NCI-H1417 (cell line): ENCODE measurements at places on chromosomes 11 and 22.

GRCh38 chr11:19598876-19599486 is 113.7 kb upstream of the NAV2 start:
- no peak for DNase-seq

GRCh38 chr11:27186580-27186979 is 146.0 kb downstream of the BBOX1 start:
- no peak for DNase-seq

- DNase-seq, result no peak
Observed at GRCh38 chr11:129402206-129403171, 26.8 kb downstream of the BARX2 start.

DNA sequence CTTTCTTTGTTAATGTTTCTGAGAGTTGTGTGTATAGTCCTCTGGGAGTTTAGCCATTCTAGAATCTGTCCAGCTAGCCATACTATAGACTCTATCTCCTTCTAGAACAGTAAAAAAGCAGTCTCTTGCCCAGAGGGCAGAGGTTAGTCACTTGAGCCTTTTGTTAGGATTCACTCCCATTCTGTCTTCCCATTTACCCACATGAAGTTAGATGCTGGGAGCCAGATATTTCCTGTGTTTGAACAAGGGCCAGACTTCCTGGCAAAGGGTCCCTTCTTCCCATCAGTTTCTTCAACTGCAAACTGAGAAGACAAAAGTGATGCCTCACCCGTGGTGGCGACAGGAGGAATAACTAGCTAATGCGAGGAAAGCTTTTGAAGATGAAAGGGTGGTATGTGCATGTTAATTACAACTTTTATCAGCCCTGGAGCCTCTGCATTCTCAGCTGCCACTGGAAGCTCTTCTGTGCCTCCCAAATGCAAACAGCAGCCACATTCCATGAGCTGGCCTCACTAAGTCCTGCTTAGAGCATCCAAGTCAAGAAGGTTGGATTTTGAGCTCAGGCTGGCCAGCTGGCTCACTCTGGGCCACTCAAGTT is 12.8 kb downstream of the CD44 start:
- DNase-seq, result no peak

DNA sequence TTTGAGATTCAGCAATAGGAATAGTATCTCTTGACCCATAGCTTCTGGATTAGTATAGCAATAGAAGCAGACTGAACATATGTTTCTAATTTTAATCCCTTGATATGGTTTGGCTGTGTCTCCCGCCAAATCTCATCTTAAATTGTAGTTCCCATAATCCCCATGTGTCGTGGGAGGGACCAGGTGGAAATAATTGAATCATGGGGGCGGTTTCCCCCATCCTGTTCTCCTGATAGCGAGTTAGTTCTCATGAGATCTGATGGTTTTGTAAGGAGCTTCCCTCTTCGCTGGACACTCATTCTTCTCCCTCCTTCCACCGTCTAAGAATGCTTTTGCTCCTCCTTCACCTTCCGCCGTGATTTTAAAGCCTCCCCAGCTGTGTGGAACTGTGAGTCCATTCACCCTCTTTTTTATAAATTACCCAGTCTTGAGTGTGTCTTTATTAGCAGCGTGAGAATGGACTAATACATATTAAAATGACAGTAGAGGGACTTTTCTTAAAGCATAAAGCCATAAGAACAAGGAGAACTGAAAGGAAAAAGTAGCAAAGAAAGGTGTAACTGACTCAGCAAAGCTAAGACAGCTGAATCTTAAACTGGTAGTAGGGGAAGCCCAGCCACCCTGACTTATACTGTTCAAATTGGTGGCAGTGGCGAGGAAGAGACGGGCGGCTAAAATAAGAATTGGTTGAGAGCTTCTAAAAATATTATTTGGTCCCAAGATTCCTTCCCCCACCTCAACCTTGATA is 20.3 kb upstream of the SLN start:
- DNase-seq, result no peak

GRCh38 chr22:28279888-28280287 is 360.8 kb upstream of the PITPNB start:
- no peak for DNase-seq

- DNase-seq, result no peak
Observed at GRCh38 chr11:95586155-95586554, 203.4 kb downstream of the FAM76B start.

DNA sequence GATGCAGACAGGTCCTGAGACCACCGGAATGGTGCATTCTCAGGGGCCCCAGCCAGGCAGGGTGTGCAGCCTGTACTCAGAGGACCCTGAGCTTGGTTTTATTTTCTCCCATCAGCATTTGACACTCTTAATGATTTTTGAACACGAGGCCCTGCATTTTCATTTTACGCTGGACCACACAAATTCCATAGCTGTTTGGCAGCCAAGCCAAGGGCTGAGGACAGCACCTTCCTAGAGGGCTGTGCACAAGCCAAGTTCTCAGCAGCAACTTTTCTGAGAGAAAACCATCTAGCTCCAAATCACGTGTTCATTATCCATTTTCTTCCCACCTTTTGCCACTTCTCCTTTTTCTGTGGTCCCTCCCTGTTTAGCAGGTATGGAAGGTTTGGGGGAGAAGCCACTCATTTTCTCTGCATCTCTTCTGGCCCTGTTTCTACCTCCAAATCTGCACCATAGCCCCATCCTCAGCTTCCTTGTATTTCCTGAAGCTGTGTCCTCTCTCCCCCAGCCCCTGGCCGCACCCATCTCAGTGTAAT is 60.4 kb downstream of the TRAF6 start:
- DNase-seq, result no peak

- peak; percentile 5 for DNase-seq
Observed at GRCh38 chr22:27885977-27886842, 32.8 kb downstream of the PITPNB start.

- peak; percentile 3 for DNase-seq
Observed at GRCh38 chr22:19275919-19276600, 15.5 kb downstream of the CLTCL1 start.

GRCh38 chr22:20146777-20147176 is 4.1 kb downstream of the CCDC188 start:
- no peak for DNase-seq

- DNase-seq, result no peak
Observed at GRCh38 chr11:75028321-75028720, 39.6 kb downstream of the NEU3 start.

DNA sequence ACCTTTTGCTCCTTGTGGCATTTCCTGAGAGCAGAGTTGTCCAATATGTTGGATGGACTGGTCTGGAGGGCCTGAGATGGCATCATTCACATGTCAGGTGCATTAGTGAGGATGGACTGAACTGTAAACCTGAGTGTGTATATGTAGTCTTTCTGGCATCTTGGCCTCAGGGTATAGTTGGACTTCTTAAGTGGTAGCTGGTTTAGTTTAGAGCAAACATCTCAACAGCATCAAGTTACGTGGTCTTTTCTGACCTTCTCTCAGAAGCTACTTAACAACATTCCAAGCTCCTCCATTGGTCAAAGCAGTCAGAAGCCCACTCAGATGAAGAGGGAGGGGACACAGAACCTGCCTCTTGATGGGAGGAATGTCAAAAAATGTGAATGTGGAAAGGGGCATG is 829.9 kb downstream of the METTL15 start:
- DNase-seq, result no peak

- no peak for DNase-seq
Observed at GRCh38 chr22:33326540-33327295, 268.5 kb upstream of the SYN3 start.

- DNase-seq, result no peak
Observed at GRCh38 chr11:88415495-88415894, 78.0 kb upstream of the CTSC start.

DNA sequence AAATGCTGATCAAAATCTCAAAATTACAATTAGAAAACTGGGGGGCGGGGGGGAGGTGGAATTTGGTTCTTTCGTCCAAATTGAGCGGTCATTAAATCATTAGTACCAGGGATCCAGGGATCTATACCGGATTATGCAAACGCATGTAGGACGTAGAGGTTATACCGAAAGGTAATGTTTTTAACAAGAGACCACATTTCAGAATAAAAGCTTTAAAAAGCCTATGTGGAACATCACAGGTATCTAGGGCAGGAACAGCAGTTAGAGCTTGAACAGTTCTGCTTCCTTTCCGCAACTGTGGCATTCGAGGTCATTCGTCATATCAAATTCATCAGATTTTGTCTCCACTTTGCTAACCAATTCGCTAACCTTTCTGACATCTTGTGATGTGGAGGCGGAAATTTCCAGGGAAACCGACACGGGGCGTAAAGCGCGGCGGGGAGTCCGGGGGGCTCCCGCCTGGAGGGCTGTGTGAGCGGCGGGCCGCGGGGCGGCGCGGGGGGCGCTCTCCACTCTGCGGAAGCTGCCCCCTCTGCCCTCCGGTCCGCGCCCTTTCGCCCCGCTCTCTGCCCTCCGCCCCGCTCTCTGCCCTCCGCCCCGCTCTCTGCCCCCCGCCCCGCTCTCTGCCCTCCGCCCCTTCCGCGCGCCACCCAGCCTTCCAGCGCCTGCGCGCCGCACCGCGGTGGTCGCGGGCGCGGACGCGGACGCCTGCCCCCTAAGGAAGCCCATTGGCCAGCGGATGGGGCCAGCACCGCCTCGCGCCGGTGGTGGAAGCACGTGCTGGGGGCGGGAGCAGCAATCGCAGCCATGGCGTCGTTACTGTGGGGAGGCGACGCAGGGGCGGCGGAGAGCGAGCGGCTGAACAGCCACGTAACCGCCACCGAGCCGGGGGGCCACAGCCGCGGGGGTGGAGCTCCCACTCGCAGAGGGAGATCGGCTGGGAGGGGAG is at the start of gene DDX25:
DDX25 (plus strand) TSS at position 798 of the 949 bp plus-strand sequence; CDS start at position 808, 10 bp downstream.
- DNase-seq, result peak; percentile 96

GRCh38 chr22:28220626-28221363 is 301.7 kb upstream of the PITPNB start:
- DNase-seq, result no peak

GRCh38 chr22:20637750-20638506 is 130.5 kb downstream of the MED15 start:
- no peak for DNase-seq

DNA sequence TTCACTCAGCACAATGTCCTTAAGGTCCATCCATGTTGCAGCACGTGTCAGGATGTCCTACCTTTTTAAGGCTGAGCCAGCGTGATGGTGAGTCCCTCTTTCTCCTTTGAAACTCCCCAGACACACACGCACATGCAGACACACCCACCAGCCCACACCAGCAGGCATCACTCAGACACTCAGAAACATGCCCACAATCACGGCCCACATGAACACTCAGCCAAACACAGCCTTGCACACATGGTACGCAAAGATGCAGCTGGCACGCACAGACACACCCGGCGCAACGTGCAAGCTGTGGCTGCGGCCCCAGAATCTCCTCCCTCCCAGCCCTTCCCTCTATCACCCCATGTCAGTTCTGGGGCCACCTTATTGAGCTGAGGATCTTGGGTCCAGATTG is 8.0 kb downstream of the FADS3 start:
- no peak for DNase-seq

DNA sequence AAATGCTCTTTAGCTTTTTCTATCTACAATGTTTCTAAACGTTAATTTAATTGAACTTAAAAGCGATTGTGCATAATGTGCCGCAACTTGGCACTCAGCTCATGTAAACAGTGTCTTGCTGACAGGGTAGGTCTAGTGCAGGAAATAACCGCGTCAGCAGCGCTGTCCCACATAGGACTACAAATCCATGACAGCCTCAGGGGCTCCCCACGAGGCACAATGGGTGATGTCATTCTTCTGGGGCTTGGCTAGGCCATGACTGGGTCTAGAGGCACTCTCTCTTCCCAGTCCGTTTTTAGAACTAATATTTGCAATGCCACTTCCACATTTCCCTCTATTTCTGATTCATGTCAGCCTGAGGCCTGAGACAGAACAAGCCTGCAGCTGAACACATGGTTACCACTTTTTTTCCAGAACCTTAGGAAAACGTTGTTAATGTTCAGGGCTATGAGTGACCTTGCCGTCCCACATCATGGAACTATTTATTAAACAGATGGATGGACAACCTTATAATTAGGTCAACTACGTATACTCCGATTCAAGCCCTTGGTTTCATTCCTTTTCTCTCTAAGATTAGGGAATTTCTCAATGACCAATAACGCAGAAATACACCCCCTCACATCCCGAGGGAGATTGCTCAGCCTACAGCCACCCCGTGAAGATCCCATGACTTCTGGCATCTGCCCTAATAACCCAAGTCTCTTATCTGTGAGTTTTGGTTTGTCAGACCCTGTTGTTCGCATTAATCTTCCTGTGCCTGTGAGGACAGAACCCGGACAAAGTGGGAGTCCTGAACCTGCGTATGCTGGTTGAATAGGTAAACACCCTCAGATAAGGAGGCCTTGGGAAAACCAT is 19.4 kb upstream of the SNX32 start:
- DNase-seq, result no peak

DNA sequence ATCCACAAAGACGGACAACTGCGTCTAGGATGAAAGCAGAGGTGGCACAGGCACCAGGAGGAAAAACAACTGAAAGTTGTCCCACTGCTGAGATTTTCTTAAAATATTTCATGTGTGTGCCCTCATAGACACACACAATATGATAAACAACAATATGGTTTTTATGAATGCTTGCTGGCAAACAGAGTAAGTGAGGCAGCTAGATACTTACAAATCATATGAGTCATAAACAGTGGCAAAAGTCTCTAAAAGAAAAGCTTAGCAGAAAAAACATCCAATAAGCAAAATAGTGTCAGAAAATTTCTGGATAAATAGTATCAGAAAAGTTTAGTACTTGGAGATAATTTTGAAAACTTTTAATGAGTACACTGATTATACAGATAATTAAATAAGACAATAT is 101.2 kb upstream of the DDI1 start:
- DNase-seq, result no peak

DNA sequence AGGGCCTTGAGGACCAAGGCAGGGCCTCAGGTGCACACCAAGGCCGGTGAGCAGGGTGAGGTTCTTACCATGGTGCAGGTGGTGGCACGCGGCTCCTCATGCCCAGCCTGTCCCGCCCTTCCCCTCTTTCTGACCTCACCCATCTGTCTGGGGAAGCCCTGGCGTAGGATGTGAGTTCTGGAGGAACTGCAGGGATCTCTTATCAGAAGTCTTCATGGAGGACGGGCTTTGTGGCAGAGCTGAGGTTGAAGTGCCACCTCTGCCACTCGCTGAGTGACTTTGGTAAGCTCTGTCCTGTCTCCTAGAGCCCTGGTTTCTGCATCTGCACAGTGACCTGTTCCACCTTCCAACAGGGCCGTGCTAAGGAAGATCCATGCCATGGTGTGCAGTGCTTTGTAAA is 49.1 kb downstream of the LRRC32 start:
- DNase-seq, result no peak

- no peak for DNase-seq
Observed at GRCh38 chr22:38724176-38724575, 18.4 kb downstream of the GTPBP1 start.

DNA sequence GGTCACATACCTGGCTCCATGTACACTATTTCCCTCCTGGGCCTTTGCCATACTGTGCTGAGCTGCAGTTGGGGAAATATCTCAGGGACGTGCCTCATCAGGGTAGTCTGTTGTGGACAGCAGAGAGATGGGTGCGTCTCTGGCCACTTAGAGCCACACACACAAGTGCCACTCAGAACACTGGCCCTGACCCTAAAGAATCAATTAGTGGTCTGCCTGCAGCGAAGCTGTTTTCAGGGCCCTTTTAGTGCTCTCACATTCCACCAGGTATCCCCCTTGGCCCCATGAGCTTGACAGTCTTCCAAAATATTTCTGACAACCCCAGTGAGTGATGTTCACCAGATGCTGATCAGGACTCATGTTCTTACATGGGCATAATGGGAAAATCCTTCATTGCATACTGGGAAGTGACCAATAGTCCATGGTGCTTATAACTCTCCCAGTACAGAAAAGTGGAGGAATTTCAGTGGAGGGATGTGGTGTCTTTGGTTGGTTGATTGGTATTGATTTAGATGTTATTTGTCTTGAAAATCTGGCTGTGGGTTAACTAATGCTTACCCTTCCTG is 66.1 kb downstream of the ME3 start:
- DNase-seq, result no peak

- no peak for DNase-seq
Observed at GRCh38 chr11:76844511-76844910, 16.2 kb upstream of the ACER3 start.
